ENCODE measurements at places on chromosomes 3 and 15.

- DNase-seq, result no peak
Observed at GRCh38 chr3:28042095-28042635, 199.3 kb upstream of the CMC1 start.

- DNase-seq, result no peak
Observed at GRCh38 chr3:20056725-20057611, 16.7 kb downstream of the KAT2B start.

DNA sequence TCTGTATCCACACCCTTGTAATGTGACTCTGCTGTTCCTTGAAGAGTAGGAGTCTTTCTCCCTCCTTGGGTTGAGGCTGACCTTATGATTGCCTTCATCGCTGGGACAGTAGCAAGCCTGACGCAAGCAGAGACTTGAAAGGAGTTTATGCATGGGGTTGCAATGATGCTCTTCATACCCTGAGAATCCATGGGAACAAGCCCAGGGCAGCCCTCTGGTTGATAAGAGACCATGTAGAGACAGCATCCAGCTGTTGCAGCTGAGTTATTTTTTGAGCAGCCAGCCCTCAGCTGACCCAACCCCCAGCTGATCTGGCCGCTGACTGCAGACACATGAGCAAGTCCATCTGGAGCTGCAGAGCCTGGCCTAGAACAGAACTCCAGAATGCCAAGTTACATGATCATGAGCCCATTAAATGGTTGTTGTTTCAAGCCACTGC is 60.6 kb upstream of the ARNT2 start:
- DNase-seq, result no peak

GRCh38 chr3:154886437-154886836 is 193.7 kb upstream of the MME start:
- no peak for DNase-seq

DNA sequence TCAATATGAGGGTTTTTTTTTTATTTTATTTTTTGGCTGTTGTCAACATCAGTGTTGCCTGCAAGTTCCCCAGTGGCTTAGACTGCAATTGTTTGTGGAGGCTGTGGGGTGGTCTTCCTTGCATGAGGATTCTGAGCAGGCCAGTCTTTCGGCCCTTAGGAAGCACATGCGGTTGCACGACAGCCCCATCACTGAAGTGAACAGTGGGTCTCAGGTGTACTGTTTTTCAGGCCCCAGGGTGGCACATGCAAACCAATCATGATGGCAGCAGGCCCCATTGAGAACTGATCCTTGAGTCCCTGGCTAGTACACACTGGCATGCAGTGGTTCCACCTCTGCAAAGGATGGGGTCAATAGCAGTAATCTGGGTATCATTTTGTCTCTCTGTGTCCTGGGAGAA is 768.7 kb downstream of the EPHA3 start:
- DNase-seq, result no peak

DNA sequence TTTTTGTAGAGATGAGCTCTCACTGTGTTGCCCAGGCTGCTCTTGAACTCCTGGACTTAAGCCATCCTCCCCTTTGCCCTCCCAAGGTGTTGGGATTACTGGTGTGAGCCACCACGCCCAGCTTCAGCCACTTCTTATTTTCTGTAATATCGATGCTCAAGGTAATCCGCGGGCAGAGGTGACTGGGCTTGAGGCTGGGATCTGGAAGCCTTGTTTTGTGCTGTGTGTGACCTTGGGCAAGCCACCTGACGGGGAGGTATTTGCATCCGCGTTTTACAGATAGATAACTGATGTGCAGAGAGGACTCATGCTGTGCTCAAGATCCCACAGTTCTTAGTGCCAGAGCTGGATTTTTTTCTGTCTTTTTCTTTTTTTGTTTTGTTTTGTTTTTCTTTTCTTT is 27.8 kb upstream of the SEMA4B start:
- no peak for DNase-seq

- no peak for DNase-seq
Observed at GRCh38 chr15:82829234-82829633, 19.8 kb downstream of the WHAMM start.

DNA sequence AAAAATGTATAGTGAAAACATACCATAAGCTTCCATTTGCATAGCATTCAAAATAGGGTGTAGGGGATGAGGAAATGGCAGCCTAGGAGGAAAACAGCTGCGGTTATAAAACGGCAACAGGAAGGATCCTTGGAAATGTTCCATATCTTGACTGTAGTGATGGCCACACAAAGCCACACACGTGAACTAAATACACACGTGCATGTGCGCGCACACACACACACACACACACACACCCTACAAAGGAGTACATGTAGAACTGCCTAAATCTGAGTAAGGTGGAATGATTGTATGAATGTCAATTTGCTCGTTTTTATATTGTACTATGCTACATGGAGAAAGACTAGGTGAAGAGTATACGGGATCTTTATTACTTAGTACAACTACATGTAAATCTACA is 3.9 kb upstream of the IREB2 start:
- no peak for DNase-seq

- no peak for DNase-seq
Observed at GRCh38 chr15:66821307-66821706, 119.3 kb downstream of the SMAD6 start.

DNA sequence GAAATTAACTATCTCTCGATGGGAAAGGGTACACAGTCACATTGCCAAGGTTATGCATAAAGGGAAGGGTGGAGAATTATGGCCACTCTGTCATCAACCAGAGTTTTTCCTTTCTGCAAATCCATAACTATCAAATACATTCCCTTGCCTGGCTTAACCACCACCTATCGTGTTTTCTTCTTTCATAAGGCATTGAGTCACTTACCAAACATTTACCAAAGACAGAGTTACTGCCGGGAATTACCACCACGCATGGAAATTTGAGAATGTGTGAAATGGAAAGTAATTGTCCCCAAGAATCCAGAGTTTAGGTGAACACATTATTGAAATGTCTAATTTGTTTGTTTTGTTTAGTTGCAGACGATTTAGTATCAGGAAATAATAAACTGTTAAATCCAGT is 134.3 kb upstream of the LRRN1 start:
- DNase-seq, result no peak

- DNase-seq, result no peak
Observed at GRCh38 chr3:64595253-64595694, 92.5 kb downstream of the ADAMTS9 start.

- no peak for DNase-seq
Observed at GRCh38 chr3:194906970-194907629, 221.4 kb downstream of the FAM43A start.

DNA sequence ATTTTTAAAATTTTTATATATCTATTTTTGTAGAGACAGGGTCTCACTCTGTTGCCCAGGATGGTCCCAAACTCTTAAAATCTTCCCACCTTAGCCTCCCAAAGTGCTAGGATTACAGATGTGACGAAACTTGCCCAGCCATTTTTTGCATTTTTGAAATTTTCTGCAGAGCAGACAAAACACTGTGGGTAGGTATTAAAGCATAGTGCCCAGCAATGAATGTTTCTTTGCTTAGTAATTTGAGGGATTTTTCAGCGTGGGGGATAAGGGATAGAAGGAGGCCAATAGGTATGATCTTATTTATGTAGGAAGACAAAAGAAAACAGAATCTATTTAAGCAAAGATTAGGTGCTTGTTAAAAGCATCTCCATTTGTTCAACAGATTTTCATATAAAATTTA is 446.8 kb upstream of the DPH6 start:
- DNase-seq, result no peak

- no peak for DNase-seq
Observed at GRCh38 chr3:50028346-50028745, 60.4 kb upstream of the RBM5 start.

- DNase-seq, result no peak
Observed at GRCh38 chr15:77851086-77851485, 218.4 kb upstream of the LINGO1 start.

DNA sequence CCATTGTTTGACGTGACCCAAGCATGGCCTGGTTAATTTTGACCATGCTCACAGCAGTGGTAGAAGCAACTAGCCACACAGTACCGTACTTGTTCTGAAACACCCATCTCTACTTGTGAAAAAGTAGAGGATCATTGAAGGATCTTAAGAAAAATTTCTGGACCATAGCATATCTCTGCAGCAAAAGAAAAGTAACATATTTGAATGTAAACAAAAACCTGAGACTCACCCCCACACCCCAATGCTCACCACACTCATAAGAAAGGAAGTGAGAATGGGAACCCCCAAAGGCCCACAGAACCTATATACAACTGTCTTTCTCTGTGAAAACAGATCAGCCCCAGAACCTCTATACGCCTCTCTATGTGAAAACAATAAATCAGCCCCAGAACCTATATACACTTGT is 33.8 kb upstream of the TFRC start:
- no peak for DNase-seq

- no peak for DNase-seq
Observed at GRCh38 chr3:64342940-64343688, 117.8 kb upstream of the PRICKLE2 start.

- DNase-seq, result no peak
Observed at GRCh38 chr3:141401573-141402475, 33.5 kb downstream of the ZBTB38 start.

DNA sequence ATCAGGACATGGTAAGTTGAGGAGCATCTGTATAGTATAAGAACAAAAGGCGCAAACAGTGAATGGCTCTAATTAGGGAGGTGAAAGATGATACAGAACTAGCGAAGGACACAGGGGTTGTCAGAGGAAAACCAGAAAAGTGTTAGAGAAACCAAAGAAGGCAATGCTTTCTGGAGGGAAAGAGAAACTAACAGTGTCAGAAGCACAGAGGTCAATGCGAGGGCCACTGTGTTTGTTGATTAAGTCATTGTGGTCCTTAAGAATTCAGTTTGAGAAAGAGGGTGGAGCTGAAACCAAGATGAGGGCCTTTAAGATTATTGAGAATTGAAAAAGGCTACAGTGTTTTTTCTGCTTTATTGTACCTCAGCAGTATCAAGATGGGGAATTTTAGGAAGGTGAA is 28.8 kb downstream of the ATG7 start:
- DNase-seq, result no peak

- DNase-seq, result no peak
Observed at GRCh38 chr15:74543043-74543422, 2.0 kb downstream of the ARID3B start.

DNA sequence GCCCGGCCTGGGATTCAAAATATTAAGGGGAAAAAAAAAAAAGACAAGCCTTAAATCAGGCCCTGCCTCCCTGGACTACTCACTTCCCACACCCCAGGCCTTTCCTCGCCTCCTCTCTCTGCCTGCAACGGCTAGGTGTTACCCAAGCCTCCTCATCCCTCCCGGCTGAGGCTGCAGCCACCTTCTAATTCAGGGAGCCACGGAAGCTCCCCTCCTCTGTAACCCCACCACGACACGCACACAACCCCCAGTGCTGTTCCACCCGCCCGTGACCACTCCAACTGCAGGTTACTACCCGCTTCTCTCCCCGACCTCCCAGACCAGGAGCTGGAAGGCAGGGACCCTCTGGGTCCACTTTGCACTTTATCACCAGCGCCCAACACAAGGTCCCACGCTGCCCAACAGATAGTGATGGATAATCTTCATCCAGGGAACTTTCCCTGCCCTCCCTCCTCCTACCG is 936 bp downstream of the KIF7 start:
- DNase-seq, result no peak

- no peak for DNase-seq
Observed at GRCh38 chr3:30112902-30113484, 493.4 kb upstream of the TGFBR2 start.

GRCh38 chr3:168457954-168458539 is 362.3 kb upstream of the GOLIM4 start:
- no peak for DNase-seq

DNA sequence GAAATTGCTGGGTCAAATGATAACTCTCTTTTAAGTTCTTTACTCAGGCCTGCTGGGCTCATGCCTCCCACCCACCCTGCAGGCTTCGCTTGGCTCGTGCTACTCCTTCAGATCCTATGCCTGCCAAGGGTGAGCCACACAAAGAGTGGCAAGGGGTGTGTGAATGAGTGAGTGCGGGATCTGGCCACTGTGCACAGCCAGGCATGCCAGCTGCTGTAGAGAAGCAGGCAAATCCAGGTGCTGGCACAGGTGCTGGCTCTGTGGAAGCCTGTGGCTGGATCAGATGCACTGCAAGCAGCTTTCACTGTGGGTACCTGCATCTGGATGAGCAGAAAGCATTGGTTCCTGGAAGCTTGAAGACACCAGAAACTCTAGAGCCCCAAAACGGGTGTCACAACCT is 1055.7 kb upstream of the EPHA6 start:
- DNase-seq, result no peak

DNA sequence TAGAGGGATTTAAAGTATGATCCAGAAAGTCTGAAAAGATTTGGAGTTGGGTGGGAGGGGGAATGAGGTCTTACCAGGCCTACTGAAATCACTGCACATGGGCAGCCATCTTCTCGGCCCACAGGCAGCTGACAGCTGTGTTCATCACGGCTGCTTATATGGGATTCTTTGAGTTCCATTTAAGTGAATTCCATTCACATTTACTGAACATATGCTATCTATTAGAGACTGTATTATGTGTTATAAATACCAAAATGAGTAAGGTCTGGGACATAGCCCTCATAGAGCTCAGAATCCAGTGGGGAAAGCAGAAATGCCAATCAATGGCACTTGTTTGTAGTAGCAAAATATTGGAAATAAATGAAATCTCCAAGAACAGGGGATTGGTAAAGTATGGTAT is 91.1 kb downstream of the TRIM42 start:
- no peak for DNase-seq

DNA sequence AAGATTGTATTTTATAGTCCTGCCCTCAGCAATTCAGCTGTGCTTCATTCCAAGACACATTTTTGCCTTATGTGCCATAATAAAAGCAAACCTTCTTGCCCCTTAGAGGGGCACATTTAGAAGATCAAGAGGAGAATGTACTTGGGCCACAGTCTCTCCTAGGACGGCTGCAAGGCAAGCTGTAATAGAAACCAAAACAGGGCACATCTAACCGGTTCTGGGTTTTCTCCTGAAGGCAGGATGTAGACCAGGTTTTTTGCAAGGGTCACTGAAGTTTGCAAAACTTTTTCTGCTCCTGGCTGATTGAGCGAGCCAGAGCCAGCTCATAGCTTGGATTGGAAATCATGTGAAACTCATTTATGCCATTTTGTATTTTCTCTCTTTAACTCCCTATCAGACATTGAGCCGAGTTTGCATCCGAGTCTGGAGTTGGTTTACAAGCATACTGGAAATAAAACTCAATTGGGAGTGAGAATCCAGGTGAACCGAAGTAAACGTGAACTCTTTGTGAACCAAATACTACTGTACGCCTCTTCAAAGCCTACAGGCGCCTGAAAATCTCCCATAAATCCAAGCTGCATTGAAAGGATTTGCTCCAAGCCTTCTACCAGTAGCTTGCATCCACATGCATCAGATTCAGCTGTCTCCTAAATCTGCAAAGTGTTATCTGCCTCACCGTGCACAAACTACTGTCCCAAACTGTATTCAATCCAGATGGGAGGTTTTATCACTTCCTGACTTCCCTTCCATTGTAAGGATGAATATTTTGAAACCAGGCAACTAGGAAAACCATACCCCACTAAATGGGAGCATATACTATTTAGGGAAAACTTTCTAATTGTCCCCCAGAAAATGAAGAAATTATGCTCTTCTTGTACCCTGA is 60.9 kb upstream of the TSC22D2 start:
- DNase-seq, result no peak

- no peak for DNase-seq
Observed at GRCh38 chr15:75606711-75607699, 18.5 kb downstream of the SNUPN start.

- DNase-seq, result no peak
Observed at GRCh38 chr15:80878867-80879250, 99.7 kb downstream of the CEMIP start.

Measured in amygdala (tissue), 56 donors.